ENCODE measurements at places on chromosomes 5 and 9.

DNA sequence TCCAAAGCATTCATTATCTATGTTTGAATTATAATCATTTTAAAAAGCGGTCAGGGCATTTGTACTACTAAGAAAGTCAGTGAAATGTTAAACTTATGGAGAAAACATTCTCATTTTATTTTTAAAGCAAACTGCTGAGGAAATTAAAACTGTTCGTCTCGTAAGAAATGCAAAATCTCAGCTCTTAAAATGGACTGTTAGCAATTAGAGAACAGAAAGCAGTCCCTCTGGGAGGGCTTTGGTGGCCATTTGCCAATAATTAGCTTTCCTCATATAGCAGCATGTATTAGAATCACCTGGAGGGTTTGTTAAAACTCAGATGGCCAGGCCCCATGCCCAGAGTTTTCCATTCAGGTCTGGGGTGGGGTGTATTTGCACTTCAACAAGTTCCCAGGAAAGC lies 120.7 kb upstream of the RASEF start:
- no peak for DNase-seq

DNA sequence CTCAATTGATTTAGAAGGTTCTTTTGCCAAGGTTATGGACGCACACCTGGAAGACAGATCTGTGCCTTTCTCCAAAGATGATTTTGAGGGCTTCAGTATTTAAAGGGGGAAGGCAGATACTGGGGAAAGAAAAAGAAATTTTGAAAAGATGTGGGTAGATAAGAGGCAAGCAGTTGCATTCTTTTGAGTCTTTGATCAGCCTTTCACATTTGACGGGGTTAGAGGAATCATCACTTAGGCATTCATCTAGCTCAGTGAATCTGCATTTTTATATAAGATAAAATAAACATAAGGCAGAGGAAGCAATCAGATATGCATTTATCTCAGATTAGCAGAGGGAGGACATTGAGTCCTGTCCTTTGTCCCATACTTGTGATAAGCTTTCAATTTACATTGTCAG lies 243.4 kb upstream of the RAI14 start:
- no peak for DNase-seq

DNA sequence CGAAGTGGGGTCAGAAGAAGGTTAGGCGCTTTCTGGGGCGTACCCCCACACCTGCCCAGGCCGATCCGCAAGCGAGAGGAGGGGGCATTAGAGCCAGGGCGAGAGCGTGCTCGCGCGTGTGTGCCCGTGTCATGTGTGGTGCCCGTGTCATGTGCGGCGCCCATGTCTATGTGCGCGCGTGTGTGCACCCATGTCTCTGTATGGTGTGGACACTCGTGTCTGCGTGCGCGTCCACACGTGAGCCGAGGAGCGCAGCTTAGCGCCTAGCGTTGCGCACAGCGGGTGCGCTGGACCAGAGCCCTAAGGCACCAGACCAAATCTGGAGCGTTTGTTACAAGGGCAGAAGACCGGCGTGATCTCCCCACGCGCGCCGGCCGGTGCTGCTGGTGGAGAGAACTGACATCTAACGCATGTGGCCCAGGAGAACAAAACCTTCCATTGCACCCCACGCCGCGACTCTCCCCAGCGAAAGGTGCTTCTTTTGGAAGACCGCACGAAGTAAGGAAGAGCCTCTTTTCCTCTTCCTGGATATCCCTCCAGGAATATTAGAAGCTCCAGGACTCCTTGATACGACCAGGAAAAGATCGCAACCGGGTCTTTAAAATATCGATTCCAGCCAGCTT lies 644 bp downstream of the NIM1K start:
- DNase-seq: peak; percentile 25

DNA sequence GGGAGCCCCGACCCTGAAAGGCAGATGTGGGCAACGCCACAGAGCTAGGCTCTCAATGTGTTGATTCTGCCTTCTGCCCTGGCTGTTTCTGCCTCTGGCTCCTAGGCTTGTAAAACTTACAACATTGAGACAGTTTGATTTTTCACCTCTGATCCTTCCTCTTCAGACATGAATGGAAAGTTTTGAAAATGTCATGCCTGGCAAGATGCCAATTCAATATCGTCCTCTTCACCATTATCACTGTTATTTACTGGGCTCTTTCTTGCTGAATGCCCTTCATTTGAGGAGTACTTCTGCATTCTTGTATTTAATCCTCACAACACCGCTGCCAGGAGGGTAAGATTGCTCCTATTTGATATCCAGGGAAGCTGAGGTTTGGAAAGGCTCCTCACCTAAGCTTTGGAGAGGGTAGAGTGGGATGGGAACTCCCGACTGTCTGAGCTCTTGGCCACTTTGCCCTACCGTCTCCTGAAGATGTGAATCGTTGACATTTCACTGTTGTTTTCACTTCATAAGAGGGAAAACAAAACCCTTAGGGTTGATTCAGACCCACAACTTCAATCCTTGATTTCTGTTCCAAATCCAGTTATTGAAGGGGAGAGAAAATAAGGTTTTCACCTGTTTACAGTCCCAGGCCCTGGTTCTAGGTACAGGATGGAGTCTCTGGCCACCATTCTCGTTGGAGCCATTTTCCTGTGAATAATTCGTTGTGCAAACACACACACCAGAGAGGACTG lies 12.7 kb upstream of the FGF1 start:
- DNase-seq: no peak

GRCh38 chr9:100352201-100352726 lies 478 bp downstream of the TEX10 start:
- no peak for DNase-seq

DNA sequence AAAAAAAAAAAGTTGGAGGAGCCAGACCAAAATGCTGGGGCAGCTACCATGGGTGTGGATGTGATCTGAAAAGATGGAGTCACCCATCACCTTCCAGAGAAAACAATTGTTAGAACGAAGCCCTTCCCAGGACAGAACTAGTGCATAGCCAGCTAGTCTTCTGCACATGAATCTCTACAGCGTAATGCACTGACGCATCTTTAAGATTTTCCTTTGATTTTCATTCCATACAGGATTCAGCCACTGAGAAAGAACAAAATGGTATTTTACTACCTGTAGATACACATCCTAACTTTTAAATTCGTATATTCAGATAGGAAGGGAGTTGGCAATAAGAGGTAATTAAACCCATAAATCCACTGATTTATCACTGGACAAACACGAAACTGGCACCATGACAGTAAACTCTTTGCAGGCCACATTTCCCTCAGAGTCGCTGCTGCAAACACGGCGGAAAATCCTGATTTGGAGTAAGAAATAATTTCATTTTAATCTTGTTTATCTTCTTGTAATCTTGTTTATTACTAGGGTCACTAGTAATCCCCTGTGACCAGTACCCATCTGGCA lies 206.6 kb downstream of the SPOCK1 start:
- DNase-seq: no peak

- DNase-seq: no peak
Measured at GRCh38 chr9:134539586-134540194, 101.9 kb upstream of the COL5A1 start.

DNA sequence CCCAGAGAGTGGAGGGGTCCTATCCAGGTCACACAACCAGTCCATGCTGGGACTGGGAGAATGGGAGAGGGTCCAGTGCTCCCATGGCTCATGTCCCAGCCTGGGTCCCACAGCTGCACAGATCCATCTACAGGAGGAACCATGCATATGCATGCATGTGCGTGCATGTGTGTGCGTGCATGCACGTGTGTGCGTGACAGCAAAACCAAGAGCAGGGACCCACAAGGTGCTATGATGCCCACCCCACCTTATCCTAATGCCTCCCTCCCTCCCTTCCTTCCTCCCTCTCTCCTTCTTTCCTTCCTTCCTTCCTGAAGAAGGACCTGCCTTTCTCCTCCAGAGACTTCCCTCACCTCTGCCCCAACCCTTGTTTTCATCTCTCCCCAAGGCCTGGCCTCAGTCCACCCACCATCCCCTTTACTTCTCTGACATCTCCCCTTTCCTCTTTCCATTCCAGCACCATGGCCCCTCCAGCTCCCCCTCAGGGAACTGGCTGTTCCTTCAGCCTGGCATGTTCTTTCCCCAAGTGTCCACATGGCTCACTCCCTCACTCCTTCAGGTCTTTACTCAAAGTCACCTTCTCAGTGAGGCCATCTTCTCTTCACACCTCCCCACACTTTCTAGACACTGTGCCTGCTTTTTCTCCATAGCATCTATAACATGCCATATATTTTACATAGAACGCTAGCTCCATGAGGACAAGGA lies 21.8 kb downstream of the AQP7 start:
- no peak for DNase-seq

DNA sequence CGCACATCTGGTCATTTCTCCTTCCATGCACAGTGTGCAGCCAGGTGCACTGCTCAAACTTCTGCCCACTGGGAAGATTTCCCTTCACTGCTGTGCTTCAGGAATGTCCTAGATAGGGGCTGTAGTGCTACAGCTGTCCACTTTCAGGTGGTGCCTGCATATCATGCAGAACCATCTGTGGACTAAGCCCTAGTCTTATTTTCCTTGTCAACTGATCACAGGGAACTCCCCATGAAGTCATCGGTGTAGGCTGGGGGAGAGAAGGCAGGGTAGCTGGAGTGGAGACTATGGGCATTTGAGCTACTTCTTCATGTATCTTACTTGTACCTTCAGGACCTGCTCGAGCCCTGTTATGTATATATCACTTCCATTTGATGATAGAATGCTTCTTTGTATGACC lies 150.9 kb upstream of the PLCXD3 start:
- DNase-seq: no peak

DNA sequence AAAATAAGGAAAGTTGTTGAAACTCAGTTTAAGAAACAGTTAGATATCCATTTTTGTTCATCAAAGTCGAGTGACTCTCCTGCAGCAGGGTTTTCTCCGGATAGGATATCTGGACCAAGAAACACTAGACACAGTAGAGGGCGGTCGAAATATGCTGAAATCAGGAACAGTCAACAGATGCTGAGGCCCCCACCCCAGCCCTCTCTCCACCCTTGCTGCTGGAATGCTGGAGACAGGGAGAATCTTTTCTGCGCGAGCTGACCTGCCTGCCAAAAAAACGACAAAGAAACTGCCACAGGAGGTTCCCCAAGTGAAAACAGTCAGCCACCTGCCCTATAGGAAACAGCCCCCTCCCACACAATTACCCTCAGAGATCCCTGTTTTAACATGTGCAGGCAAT lies 4.3 kb upstream of the IL13 start:
- DNase-seq: peak; percentile 44

DNA sequence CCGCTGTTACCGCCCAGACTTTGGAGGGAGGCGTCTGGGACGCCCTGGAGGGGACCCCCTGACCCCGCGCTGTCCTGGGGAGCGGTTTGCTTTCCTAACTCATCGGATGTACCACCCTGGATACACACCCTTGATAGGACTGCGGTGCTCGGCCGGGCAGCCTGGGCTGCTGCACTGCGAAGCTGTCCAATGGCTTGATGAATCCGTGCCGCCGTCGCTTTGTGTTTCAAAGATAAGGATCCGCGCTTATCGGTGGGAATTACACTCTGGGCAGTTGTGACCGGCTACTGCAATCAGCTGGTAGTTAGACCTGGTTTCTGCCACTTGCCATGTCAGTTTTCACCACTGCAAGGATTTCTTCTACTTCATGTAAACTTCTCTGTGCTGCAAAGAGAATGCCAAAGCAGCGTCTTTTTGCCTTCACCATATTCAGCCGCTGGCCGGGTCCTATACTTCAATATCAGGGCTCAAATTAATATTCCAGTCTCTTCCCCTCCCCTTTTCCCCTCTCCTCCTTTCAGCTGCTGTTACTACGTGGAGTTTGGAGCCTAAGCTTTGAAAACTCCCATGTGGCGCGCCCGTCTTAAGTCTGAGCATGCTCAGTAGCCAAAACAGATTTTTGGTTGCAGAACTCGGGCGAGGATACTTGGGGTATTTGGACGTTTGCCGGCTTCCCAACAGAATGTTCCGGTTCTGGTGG lies 727 bp downstream of the SMAD5 start:
- peak; percentile 73 for DNase-seq

- DNase-seq: peak; percentile 65
Measured at GRCh38 chr9:93577078-93577974, 942 bp downstream of the PHF2 start.

- no peak for DNase-seq
Measured at GRCh38 chr9:571066-571465, 270.4 kb upstream of the DMRT1 start.

- DNase-seq: peak; percentile 18
Measured at GRCh38 chr9:89358985-89359384, 40.7 kb downstream of the SECISBP2 start.

DNA sequence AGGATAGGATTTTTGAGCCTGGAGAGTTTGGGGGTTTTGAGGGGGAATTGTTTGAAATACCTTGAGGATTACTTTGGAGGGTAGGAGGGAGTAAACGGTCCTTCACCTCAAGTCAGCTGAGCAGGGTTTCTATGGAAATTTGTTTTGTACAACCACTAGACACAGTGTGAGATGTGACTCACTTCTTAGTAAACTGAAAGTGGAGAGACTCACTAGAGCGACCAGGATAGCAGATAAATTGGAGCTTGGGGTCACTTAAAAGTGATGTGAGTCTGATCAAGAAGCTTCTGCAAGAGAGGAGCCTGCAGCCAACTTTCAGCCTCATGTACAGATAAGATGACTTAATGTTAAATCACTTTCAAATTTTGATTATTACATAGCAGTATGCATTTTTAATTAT lies 1945.9 kb upstream of the NUDT12 start:
- DNase-seq: no peak

DNA sequence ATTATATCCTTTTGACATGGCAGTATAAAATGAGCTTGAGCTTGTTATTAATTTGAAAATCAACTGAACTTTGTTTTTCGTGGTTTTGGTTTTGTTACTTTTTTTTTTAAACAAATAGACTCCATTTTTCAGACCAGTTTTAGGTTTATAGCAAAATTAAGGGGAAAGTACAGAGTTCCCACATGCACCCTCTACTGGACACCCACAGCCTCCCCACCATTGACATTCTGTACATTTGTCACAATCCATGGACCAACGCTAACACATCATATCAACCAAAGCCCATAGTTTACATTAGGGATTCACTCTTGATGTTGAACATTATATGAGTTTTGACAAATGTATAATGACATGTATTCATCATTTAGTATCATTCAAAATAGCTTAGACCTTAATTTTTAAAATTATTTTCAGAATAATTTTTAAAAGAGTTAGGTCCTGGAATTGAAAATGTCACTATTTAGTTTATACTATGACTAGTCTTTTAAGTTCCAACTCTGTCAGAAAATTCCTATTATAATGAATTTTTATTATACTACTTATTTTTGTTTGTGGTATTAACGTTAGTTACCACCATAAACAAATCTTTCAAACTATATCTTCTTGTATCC lies 35.3 kb upstream of the JMY start:
- DNase-seq: no peak

- peak; percentile 54 for DNase-seq
Measured at GRCh38 chr5:155091063-155091648, 77.6 kb downstream of the KIF4B start.

DNA sequence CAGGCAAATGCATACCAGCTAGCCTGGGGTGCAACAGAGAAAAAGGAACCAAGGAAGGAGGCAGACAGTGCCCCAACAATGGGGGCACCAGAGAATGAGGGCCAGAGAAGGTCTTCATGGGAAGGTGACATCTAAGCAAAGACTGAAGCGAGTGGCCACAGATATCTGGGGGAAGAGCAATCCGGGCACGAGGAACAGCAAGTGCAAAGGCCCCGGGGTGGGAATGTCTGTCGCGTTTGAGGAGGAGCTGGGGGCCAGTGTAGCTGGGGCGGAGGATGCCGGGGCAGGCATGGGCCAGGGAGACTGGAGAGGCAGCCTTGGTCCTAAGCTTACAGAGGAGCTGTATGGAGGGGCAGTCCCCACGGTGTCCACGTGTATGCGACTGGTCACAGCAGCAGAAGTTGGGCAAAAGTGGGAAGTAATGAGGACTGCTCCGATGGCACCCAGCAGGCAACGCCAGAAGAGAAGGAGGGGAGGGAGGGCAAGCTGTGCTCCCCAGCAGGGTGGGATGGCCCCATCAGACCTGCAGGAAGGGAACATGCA lies 19.1 kb downstream of the EEIG1 start:
- DNase-seq: no peak

GRCh38 chr9:27538647-27539046 lies 9.0 kb upstream of the MOB3B start:
- DNase-seq: no peak
